Right hindlimb (tissue), 1 donor: ENCODE measurements at places on chromosomes 12 and 14.

DNA sequence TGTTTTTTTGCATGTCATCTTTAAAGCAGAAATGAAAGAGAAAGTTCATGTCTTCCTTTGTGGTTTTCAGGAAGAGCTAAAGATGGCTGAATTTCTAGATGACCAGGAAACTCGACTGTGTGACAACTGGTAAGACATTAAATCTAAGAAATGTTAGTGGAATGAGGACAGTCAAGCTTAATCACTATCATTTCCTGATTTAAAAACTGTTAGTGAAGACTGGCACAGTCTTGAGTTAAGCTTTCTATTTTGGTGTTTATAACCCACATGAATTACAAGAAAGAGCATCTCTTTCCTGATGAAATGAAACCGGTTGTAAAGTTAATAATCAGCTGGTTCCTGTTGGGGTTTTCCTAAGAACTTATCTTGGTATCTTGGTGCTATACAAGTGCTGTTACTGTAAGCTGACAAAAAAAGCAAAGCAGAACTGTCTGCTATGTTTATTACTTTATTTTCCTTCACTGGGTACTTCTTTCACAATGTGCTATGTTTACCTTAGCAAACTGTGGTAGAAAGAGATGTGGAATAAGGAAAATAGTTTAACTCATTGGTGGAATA is 5.2 kb downstream of the TRAFD1 start:
- DNase-seq, result no peak

DNA sequence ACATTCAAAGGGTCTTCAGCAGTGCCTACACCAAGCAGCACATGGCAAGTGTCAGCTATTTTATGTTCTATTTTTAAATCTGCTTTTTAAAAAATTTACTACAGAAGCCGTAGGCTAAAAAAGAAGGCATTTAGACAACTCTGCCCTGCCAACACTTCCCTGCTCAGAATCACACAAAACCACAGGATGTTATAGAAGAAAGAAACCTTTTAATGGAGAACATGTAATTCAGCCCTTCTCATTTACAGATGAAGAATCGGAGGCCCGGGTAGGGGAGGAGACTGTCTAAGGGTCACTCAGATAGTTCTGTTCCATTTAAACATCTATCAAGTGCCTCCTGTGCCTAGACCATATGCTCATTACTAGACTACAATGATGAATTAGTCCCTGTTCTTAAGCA is 171.8 kb upstream of the NTF3 start:
- no peak for DNase-seq

- DNase-seq, result no peak
Measured at GRCh38 chr14:72347118-72347517, 414.9 kb downstream of the RGS6 start.

DNA sequence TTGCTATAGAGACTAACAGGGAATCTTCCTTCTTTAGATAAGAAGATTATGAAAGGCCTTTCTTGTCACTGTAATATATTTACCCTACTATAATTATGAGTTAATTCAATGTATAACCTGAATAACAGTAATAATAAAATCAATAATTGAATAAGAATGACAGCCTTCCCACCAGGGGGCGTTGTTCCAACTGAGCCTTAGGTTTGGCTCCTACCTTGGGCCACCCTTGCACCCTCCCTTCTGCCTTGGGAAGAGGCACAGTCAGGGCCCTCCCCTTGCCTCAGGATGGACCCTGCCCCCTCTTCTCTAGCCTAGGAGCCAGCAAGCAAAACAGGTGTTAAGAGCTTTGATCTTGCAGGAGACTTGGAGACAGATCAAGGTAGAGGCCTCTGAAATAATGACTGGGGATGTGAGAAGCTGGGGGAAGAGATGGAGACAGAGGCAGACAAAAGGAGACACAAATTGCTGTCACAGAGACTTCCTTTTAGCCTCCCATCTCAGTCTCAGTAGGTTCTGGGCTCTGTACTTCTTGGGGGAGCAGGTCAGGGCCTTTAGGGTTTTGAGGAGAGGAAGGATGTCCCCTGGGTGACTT is 40.1 kb upstream of the CISTR start:
- no peak for DNase-seq

GRCh38 chr12:47065546-47065945 is 13.9 kb upstream of the PCED1B start:
- no peak for DNase-seq

DNA sequence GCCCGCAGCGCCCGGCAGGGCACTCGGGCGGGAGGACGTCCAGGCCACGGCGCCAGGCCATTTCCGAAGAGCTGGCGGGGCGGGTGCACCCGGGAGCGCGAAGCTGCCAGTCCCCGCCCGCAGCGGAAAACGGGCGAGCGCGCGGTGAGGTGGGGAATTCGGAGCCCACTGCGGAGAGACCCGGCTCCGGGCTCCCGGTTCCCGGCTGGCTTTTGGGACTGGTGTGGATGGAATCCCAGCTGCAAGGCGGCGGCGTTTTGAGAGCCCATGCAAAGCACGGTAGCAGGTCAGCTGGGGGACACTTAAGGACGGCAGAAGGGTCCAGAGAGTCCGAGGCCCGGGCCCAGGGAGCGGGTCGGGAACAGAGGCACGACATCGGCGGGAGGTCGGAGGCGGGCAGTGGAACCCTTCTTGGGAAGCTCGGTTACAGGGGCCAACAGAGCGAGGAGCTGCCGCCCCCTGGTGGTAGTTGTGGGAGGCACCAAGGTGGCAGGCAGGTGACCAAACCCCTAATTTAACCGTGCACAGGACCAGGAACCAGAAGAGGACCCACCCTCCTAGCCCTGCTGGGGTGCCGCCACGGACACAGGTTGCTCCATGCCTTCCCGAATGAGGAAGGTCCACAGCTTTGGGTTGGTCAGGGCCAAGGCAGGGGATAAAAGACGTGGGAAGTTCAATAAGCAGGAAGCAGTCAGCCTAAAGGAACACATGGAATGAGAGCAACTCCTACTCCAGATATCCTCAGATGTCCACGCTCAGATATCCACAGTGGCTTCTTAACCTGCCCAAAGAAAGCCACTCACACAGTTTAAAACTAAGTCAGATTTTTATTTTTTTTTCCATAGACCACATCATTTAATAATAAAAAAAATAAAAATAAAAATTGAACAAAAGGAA is 685 bp upstream of the CDH24 start:
- peak; percentile 94 for DNase-seq

GRCh38 chr14:32510815-32511214 is 181.7 kb downstream of the AKAP6 start:
- DNase-seq, result no peak

- no peak for DNase-seq
Measured at GRCh38 chr14:77752266-77752665, 8.7 kb downstream of the SNW1 start.

GRCh38 chr12:25698772-25699171 is 145.7 kb upstream of the LMNTD1 start:
- no peak for DNase-seq

DNA sequence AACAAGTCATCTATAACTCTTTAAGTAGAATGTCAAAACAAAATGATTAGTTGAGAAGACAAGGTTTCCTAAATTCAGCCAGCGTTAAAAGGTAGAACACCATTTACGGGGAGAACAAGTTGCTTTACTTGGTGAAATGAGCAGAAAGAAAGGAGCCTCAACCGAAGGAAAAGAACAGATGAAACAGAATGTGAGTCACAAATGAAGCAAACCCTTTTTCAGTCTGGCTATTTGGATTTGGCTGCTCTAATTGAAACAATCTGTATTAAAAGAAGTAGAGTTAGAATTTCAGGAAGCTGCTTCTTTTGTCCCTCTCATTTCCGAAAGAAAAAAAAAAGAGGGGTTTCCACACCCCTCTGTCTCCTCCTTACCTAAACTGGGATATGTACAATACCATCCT is 34.6 kb downstream of the CEP128 start:
- DNase-seq, result no peak

DNA sequence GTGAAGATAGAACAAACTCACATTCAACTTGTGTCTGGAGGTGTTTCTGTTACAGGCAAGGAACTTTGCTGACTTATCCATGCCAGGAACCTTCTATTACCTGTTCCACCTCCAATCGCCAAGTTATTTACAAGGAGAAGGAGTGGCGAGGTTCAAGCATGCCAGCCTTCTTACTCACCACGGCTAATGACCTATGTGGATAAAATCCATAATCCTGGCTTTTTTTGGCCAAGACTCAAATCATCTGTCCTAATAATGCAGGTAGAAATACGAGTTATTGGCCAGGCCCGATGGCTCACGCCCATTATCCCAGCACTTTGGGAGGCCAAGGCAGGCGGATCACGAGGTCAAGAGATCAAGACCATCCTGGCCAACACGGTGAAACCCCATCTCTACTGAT is 241.6 kb downstream of the TMEM132D start:
- no peak for DNase-seq

- DNase-seq, result no peak
Measured at GRCh38 chr14:45426685-45427282, 173.8 kb upstream of the MIS18BP1 start.

GRCh38 chr12:24791622-24792021 is 157.3 kb downstream of the BCAT1 start:
- DNase-seq, result no peak

GRCh38 chr12:45872446-45872845 is 117.9 kb downstream of the SCAF11 start:
- no peak for DNase-seq

DNA sequence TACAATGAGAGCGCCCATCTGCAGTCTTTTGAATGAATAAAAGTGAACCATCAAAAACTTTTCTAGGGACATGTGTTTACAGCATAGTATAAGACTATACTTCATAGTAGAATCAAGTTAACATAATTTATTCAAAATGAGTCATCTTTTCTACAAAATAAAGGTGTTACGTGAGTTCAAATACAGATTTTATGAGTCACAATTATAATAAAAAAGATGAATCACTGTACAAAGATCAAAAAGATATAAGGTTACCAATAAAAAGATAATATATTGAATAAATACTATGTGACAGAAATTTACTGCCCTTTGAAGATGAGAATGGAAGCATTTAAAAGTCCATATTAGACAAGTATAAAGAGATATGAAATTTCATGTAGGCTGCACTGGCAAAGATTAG is 2.8 kb downstream of the MBIP start:
- no peak for DNase-seq

DNA sequence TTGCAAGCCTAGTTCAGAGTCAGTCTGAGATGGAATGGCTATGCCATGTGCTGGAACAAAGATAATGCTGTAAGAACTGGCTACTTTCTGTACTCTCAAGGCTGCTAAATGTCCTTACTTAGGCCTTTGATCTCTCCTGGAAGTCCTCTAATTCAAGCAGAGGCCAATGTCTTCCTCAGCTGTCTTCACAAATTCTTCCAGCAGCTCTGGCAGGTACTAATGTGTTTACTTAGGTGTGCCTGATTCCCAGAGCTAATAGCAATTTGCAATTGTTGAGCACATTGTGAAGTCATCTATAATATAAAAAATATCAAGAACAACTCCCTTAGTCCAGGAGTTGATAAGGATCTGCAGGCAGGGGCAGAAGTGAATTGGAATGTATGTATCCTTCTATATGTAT is 3.8 kb upstream of the MYF5 start:
- no peak for DNase-seq

DNA sequence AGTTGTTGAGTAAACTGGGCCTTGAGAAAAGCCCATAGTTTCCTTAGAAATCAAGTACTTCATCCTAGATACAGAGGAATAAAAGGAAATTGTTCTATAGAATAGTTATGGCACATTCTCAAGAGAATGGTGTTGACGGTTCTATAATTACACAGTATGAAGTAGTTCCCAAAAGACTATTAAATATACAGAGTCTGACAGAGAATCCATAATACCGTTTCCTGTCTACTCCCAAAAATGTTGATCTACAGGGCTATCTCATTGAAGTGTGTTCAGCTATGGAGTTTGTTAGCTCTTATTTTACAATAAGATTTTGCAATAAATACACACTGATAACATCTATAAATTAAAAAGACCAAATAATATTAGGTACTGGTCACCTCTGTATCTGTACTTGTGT is 799.7 kb downstream of the RPS29 start:
- DNase-seq, result no peak

GRCh38 chr12:48263617-48264016 is 60.5 kb upstream of the OR10AD1 start:
- DNase-seq, result no peak

DNA sequence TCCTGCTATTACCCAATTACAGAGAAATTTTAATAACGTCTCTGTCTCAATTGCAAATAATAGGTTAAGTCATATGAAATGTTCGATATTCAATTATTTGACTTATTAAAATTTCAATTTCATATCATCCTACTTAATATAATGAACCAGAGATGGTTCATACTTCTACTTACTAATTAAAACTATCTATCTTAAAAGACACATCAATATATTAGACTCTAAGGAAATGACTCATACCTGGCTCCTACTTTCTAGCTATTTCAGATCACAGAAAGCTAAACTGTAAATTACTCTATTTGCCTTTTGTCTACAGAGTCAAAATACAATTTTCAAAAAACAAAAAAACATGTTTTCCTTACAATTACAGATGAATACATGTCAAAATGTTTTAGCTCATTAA is 99.6 kb downstream of the CAPZA3 start:
- no peak for DNase-seq

GRCh38 chr12:1946296-1946695 is 27.8 kb upstream of the CACNA2D4 start:
- DNase-seq, result no peak

DNA sequence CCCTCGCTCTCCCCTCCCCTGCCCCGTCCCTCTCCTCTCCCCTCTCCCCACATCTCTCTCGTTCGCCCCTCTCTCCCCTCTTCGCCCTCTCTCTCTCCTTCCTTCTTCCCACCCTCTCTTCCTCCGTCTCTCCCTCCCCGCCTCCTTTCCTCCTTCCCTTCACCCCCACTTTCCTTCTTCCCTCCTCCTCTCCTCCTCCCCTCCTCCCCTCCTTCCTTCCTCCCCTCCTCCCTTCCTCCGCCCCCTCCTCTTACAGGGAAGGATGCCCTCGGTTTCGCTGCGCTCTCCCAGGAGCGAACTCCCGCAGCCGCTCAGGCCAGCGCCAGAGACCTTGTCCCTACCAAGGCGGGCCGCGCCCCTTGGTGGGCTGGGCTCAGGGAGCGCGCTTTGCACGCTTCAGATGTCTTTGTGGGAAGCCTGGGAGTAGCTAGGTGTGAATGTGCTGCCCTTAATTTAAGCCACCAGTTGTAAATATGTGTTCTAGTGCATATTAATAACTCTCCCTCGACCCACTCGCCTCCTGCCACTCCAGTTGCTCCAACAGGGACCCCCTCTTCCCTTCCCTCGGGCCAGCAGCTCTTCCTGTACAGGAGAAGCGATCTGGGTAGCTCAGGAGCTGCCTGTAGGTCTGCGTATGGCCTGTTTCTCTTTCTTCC is 13.3 kb upstream of the MAP3K9 start:
- peak; percentile 37 for DNase-seq

GRCh38 chr14:99563749-99564129 is 40.3 kb downstream of the CCDC85C start:
- DNase-seq, result no peak

GRCh38 chr12:57235017-57235727 is 5.7 kb downstream of the SHMT2 start:
- DNase-seq, result peak; percentile 85

GRCh38 chr14:76123426-76124225 is 28.1 kb upstream of the GPATCH2L start:
- no peak for DNase-seq

DNA sequence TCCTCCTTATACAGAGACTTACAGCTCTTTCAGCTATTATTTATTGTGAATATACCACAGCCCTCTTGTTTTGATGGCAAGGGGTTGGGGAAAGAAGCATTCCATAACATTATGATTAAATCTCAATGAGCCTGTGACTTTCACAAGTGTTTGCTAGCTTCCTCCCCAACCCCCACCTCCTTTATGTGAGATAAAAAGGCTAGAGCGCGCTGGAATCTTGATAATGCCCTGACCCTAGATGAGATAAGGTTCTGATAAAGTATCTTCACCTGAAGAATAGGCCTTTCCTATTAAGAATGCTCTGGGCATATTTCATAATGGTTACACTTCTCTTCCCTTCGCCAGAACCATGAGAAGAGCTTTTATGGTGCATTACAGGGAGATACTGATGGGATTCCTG is 236.8 kb downstream of the CCDC91 start:
- DNase-seq, result no peak
